ENCODE measurements at places on chromosomes 4 and X. TPM values are rescaled to one million over a fixed set of nuclear protein-coding genes. Genes with fewer than 3 reads are reported as not detected.

DNA sequence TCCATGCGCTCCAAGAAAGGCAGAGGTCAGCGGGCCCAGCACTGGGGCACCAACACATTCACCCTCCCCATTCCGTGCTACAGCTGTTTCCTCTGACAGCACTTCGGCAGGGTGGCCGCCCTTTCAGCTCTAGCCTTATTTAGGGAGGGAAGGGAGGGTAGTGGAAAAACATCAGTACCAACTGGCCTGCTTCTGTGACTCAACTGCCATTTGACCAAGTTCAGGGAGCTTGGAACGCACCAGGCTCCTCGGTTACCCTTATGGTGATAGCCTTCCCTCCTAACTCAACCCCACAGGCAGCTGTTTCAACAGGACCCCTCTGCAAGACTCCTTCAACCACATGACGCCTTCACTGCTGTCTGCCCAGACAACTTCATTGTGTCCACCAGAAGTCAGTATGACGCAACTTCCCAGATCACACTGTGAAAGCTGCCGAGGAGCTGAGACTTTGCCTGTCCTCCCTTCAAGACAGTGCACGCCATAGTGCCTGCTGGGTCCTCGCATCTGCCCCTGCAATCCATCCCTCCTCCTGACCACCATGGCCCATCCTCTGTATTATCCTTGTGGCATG lies 132.2 kb downstream of the AFAP1 start:
- peak; percentile 63 for DNase-seq

DNA sequence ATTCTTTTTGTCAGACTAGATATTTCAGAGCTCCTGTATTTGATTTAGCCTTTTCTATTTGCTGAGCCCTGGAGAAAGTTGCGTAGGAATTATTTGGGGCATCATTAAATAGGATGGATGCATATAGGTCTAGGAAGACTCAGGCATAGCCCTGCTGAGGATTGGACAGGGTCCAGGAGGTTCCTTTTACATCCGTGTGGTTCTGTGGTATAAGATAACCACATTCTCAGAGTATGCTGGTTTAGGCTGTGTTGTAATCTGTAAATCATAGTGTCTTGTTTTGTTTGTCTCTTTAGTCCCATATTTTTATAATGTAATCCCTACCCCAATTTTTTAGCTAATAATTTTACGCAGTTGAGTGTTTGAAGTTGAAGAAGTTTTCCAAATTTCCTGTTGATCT lies 513.7 kb downstream of the RPA4 start:
- no peak for DNase-seq

- DNase-seq, result no peak
Measured at GRCh38 chr4:84420608-84421007, 78.5 kb downstream of the NKX6-1 start.

- no peak for DNase-seq
Measured at GRCh38 chr4:148203056-148203898, 238.9 kb downstream of the NR3C2 start.

DNA sequence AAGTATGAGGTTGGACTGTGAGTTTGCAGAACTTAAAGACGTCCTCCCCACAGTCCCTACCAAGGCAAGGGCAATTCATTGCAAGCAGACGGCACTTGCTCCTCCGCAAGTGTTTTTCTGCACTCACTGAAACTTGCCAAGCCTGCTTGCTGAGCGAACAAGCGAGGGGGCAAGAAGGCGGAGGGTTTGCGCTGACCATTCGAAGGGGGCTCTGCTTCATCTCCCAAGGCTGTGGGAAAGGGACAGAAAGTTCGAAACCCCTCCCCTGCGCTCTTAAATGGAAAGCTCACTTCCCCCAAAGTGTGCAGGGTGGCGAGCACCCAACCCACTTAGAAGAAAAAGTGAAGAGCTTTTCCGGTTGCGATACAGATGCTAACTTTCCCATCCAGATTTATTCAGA lies 1.4 kb downstream of the MID1 start:
- no peak for DNase-seq

- DNase-seq, result no peak
Measured at GRCh38 chr4:154422152-154422551, 69.4 kb downstream of the DCHS2 start.

DNA sequence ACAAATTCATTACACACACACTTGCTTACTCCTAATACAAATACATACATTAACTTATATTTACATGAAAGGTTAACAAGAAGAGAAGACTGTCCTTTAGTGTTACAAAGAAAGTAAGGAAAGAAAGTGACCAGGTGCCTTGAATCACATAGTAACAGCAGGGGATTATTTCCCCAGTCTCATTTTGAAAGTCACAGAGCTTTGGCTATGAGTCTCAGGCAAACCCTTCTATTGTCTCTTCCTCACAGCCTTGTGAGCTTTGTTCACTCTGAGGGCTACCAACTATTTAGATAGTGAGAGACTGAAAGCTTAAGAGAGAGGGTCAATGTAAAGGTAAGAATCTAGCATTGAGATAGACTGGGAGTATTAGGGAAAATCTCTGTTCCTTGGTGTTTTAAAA lies 161.6 kb downstream of the NPNT start:
- DNase-seq, result no peak

DNA sequence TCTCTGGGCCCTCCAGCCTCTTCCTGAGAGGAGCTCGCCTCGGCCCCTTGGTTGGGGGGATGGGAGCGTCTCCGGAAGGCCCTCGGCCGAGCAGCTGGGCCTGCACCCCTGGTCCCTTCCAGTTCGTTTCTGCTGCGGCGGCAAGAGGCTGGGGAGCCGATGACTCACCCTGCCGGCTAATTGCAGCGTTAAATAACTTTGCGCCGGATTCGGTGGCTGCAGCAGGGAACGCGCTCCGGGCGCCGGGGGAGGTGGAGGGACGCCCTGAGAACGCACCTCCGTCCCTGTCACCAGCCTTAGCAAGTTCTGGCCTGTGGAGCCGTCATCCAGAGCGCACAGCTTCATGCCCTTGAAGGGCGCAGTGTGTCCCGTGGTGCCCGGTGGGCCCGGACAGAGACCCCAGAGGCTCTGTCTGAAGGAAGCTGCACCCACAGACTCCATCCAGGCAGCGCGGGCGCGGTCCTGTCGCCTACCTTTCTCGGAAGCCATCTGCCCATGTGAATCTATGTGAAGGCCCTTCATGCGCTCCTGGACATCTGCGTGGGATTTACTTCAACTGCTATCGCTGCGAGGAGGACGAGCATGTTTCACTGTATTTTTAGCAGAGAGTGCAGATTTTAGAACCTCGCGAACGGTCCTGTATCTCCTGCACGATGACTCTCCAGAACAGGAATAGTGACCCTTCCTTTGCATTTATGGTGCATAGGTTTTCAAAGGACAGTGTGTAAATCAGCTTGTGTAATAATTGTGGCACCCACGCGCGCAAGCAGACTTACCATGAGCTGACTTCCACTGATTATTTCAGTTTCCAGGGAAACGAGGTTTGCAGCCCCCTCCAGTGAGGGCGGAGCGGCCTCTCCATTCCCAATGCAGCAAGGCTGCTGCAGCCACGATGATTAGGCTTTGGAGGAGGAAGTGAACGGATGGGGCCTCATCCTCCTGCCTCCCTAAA lies 1.7 kb upstream of the TMEM271 start:
- no peak for DNase-seq

- no peak for DNase-seq
Measured at GRCh38 chr4:134343656-134344055, 142.1 kb upstream of the PABPC4L start.

DNA sequence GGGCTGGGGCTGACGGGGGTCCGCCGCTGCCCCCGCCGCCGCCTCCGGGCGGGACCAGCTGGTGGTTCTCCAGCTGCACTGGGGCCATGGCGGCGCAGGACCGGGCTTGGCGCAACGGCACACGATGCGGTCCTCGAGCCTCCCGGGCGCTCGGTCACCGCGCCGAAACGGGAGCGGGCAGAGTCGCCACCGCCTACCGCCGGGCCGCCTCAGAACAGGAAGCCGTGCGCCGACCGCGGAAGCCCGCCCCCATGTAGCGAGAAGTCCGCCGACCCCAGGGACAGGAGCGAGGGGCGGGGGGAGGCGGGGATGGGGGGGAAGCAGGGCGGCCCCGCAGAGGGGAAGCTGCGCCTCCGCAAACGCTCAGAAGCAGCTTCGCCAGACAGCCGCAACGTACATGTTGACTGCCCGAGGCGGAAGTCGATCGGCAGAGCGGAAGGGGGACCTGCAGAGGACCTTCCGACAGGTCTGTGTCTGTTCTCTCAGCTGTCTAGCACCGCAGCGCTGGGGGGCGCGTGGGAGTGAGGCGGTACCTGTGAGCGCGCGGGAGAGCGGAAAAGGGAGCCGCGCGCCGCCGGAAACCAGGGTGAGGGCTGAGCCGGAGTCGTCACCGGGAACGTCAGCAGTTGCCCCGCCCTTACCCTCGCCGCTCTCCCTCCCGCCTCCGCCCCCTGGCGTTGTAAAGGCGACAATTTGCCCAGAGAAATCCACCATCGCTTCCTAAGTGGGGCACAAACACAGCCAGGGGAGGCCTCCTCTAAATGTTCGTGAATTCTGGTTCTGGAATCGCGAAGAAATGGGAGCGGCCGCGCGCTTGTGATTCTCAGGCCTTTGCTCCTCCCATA lies at the start of gene MED14:
TSS of gene MED14 (minus strand) at position 218 of the 845 bp plus-strand sequence. CDS start at position 88, 130 bp downstream.
- DNase-seq, result peak; percentile 85

- DNase-seq, result no peak
Measured at GRCh38 chr4:73836373-73837279, at the start of gene CXCL6. CXCL6 (plus strand) TSS chr4:73836678; CDS start chr4:73836751, 73 bp downstream.

Gene NMU
- total RNA-seq, result not detected

Gene CXCL5
- not detected for total RNA-seq

Gene MAGEA2B
- not detected for total RNA-seq

Gene MOB1B
- 7.7 TPM for total RNA-seq

Gene UBL4A
- 54.6 TPM for total RNA-seq
